ENCODE measurements at places on chromosomes 6 and 20. TPM values are rescaled to one million over a fixed set of nuclear protein-coding genes. Genes with fewer than 3 reads are reported as not detected.

- DNase-seq, result no peak
These were observed 473.4 kb downstream of the PREX1 start for GRCh38 chr20:48354320-48354876.

DNA sequence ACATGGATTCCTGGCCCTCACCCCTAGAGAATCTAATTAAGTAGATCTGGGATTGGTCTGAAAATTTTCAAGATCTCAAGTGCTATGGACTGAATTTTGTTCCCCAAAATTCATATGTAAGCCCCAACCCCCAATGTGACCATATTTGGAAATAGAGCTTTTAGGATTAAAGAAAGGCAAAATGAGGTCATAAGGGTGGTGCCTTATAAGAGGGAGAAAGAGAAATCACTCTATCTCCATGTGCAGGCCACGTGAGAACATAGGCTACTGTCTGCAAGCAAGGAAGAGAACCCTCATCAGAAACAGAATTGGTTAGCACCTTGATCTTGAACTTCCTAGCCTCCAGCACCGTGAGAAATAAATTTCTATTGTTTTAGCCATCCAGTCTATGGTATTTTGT, 8.5 kb upstream of the DSE start:
- no peak for DNase-seq

DNA sequence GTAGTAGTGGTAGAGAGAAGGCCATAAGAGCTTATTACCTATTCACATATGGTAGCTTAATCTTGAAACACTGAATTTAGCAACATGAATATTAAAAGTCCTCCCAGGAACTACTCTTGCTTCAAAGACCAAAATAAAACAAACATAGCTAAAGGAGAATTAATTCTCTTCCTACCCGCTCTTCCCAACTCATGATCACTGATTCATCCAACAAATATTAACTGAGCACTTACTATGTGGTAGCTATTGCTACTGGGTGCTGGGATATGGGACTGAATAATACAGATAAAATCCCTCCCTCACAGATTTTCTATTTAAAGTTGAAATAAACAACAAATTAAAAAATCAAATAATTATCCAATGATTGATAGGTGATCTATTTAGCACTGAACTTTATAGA, 287.1 kb downstream of the BTBD9 start:
- DNase-seq, result no peak

- no peak for DNase-seq
These were observed 48.1 kb downstream of the DUSP22 start for GRCh38 chr6:340186-340955.

DNA sequence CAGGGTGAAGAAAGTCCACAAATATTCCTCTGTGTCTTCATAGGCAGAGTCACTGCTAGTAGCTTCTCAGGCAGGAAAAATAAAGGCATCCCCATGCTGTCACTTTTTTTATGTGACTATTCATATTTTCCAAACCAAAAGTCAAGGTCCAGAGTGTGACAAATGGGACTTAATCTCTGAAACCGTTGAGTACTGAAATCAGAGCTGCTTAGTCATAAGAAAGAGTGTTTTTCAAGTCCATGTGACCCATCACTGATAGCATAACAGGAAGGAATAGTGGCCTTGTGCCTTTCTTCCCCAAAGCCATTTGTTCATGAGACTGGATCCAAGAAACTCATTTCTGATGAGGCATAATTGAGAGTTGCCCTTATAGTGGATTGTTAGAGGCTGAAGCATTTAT, 210.3 kb upstream of the TSHZ2 start:
- no peak for DNase-seq

- DNase-seq, result no peak
These were observed 514.5 kb upstream of the GJE1 start for GRCh38 chr6:141618180-141618581.

DNA sequence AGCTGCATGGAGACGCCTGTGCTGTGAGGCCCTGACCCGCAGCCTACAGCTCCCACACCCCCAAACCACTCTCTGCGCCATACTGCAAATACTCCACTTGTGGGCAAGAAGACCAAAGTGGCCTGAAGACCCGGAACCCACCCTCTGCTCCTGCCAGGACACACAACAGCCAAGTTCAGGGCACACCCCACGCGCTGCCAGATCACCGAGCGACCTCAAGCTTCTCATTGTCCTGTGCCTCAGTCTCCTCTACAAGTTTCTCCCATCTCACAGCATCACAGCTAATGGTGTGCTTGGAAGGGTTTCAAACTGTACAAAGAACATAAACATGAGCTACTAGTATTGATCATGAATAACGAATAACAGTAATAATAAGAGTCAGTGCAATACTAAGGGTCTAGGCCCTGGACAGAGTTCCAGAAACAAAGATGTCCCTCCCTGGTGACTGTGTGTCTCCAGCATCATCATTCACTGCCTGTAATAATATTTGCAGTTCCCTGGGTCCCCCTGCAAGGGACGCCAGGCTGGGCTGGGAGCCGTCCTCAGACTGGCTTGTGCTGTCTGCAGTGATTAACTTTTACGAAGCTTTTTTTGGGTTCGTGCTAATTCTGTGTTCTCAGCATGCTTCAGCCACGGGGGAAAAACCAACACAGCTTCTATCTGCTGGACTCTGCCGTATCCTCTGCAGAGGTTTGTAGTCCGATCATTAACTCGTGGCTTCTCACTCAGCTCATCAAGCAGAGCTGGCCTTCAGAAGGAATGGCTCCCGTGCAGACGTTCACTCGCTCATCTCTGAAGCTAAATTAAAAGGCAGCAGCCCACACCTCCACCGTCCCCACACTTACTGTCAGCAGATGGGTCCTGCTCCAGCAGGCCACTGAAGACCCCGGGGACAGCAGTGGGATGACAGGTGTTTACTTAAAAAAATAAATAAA, 81.6 kb upstream of the MPC1 start:
- no peak for DNase-seq

DNA sequence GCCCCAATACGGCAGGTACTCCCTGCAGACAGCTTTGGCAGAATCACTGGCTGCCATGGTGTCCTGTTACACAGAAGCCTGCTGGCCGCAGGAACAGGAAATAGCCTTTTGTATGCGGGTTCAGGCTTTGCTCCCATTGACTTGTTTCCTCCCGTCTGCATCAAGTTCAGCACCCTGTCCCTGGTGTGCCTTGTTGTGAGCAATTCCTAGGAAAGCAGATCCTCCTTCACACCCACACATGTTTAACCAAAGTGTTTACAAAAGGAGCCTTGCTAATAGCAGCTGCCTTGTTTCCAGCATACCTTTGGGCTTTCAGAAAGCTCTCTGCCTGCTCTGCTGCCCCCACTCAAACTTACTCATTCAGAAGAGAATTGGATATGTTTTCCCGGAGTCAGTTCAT, 127.2 kb upstream of the SUPT3H start:
- DNase-seq, result no peak

DNA sequence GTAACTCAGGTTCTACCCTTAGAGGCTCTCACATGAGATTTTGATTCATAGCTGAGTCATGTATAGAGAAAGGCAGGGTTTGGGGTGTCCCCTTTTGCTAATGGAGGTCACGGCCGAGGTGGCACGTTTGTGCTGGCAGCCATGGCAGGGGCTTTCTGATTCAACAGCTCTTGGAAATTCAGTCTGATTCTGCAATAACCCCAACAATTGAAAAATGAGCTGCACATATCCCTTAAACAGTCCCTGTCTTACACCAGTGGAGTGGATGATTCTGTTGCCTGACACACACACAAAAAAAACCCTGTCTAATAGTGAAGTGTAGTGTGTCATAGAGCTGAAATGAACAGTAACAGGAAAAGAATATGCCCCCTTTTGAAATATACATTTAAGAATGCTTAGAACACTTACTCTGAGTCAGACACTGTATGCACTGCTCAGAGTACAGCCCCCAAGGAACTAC, 40.4 kb upstream of the ARG1 start:
- no peak for DNase-seq

- peak; percentile 52 for DNase-seq
These were observed 15.4 kb upstream of the STMND1 start for GRCh38 chr6:17086469-17086868.

DNA sequence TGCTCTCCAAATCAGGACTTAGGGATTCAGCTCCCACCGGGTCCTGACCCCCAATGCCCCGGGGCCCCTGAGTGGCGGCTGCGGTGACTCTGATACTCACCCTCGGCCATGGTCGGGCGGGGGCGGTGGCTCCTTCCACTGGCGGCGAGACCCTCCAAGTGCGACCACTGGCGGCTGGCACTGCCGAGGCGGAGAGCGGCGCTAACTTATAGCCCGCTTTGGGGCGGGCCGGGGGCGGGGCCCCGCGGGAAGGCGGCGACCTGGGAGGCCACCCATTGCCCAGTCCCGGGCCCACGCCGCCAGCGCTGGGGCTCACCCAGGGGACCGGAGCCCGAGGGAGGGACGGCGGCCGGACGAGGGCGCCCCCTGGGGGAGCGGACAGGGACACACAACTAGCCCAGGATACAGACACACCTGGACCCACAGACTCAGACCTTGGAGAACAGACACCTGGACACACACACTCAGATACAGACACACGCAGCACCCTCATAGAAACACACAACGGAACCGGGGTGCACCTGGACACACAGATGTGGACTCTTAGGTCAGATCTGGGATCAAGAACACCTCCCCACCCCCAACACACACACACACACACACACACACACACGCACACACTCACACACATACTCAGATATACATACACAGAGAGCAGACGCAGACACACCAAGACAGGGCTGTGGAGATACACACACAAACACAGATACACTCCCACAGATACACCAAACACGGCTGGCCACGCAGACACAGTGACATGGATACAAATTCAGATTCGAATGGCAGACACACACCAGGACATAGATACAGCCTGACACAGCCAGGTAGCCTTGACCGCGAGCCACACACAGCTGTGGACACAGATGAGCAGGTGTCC, at the start of gene TGM2:
TSS of gene TGM2 (minus strand) at position 182 of the 877 bp plus-strand sequence. CDS start at position 110, 72 bp downstream.
- DNase-seq, result no peak

GRCh38 chr20:58702161-58702510, 9.5 kb downstream of the NPEPL1 start:
- DNase-seq, result no peak

DNA sequence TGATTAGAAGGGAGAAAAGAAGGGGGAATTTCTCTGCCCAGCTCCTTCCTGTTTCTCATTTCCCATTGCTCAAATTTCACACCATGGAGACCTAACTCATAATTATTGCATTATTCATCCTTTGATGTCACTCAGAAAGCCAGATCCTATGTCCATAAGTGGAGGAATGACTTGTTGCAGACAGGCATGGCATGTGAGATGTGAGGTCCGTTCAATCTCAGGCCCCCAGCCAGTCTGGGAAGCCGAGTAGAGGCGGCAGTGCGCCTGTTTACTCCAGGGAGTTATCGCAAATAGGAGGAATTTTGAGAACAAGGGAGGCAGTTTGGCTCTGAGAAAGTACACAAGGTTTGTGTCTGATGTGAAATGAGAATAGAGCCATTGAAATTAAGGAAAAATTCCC, 26.9 kb upstream of the MOCS1 start:
- DNase-seq, result no peak

DNA sequence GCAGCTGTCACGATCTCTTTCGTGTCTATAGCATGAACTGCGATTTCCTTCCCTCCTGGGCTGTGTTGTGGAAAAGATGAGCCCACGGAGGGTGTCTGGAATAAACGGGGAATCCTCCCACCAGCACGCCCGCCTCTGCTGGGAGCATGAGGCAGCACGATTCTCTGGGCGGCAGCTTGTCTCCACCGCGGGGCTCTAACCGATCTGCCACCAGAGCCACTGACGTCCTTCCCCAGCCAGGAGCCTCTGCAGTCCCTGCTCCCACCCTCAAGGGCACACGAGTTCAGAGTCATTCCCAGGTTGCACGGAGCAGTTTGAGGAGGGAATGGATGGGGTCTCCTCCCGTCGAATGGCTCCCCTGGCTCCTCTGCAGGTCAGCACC, 197.6 kb downstream of the DLL1 start:
- DNase-seq, result no peak

GRCh38 chr6:156457601-156458000, 319.6 kb upstream of the ARID1B start:
- no peak for DNase-seq

DNA sequence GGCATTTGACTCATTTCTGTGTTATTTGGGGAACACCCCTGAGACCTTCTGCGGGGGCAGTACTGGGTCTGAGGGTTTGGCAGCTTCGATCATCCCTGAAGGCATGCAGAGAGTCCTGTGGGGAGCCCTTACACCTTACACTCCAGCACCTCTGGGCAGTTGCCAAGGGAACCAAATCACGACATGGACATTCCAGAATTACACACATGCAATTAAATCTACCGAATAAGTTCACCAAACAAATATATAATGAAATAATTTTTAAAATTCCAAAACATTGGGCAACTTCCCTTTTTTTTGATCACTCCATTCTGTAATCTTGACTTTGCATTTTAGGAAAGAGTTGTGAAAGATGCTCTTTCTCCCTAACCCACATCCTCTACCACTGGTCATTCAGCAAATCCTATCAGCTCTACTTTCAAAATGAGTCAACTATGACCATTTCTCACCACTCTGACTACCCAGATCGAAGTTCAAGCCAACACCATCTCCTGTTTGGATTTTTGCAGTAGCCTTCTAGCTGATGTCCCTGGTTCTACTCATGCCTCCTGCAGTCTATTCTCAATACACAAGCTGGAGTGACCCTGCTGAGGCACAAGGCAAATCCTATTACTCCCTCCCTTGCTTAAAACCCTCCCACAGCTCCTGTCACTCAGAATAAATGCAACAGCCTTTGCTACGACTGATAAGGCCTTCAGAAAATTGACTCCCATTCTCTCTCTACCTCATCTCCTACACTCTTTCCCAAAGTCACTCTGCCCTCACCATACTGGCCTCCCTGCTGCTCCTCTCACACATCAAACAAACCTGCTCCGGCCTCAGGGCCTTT, 533.3 kb downstream of the HACE1 start:
- DNase-seq, result no peak

DNA sequence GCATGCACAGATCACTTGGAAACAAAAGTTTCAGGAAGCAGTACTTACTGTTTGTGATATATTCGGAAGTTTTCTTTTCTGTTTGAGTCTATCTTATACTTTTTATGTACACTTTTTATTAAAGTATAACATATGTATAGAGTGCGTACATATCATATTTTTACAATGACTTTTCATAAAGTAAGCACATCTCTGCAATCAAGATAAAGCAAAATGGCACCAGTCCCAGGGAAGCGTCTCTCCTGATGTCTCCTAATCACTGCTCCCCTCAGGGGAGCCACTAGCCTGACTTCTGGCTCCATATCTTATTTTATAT, 26.3 kb downstream of the CDS2 start:
- DNase-seq, result no peak

The CTCFL gene
- 3.3 TPM for polyA plus RNA-seq

The RAET1E gene
- polyA plus RNA-seq, result 0.68 TPM

The PRR18 gene
- polyA plus RNA-seq, result 0.35 TPM

The GSTA3 gene
- 0.40 TPM for polyA plus RNA-seq

The TNFRSF21 gene
- polyA plus RNA-seq, result 30.9 TPM

The MCM8 gene
- polyA plus RNA-seq, result 16.4 TPM

The TFAP2D gene
- not detected for polyA plus RNA-seq

The WFDC10B gene
- not detected for polyA plus RNA-seq

The OPRM1 gene
- polyA plus RNA-seq, result not detected

The RIPOR2 gene
- polyA plus RNA-seq, result 7.1 TPM

The REM1 gene
- polyA plus RNA-seq, result 0.42 TPM

Data from left renal cortex interstitium (tissue), 4 donors.